Esophagus squamous epithelium (tissue), 5 donors: ENCODE measurements at places on chromosomes 11 and 22.

DNA sequence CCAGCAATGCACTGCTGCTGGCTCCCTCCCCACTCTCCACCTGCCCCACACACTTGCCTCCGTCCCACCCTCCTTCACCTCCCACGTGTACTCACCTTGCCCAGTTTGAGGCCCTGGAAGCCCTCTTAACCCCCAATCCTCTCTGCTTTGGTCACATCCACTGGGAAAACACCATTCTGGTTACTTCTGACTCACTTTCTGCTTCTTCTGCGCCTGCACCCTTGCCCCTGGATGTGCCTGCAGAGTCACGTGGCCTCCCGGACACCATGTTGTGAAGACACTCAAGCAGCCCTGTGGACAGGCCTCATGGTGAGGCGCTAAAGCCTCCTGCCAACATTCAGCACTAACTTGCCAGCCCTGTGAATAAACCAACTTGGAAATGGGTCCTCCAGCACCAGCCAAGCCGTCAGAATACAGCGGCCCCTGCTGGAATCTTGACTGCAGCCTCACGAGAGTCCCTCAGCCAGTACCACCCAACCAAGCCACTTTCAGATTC lies 2.6 kb upstream of the NAALADL1 start:
- no peak for DNase-seq

DNA sequence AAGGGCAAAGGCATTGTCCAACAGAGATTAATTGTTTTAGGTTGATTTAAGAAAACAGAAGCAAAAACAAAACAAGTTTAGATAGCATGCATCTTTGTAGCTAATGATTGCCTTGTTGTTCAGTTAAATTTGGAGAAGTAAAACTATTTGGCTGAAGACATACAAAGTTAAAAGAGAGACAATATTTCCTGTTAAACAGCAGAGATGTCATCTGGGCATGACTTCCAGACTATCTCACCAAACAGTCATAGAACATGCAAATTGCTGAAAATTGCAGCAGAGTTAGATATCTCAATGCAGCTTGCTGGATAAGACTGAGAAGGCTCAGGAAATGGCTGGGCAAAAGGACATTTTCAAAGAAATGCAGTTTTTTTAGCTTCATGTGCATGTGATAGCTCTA lies 57.5 kb upstream of the PDGFD start:
- no peak for DNase-seq

DNA sequence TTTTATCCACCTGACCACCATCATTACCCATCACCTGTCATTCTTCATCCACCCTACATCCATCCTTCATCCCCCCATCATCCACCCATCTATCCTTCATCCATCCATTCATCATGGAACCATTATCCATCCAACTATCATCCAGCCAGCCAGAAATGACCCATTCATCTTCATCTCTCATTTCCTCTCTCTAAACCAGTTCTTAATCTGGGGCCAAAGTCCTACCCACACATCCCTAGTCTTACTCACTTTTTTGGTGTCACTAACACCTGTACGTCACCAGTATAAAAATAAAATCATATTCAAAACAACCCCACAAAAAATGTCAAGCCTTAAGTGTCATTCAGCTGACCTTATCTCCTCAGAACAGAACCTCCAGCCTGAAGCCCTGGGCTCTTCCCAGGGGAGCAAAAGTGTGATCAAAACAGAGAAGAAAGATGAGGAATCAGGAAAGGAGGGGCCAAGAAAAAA lies 12.3 kb downstream of the SPI1 start:
- no peak for DNase-seq

DNA sequence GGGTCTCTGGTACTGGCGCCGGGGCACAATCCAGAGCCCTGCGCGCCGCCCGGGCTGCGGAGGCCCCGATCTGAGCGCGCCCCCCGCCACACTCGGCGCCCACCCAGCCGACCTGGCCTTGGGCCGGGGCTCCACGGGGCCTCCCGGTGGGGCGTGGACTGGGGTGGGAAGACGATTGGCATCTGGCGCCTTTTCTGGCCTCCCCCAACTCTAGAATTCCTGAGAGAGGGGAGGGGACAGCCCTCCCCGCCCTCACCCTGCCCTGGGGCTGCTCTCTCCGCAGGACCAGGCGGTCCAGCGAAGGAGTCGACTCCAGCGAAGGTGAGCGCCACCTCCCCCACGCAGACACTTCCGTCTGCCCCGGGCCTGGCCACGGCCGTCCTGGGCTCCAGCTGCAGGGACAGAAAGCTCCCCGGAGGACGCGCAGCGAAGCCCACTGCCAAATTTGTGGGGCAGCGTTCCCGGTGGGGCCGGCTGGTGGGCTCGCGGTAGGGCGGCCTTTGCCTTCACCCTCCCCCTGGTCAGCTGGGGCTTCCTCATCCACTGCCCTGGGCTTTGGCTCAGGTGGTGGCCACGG lies 593 bp downstream of the SSH3 start:
- no peak for DNase-seq

DNA sequence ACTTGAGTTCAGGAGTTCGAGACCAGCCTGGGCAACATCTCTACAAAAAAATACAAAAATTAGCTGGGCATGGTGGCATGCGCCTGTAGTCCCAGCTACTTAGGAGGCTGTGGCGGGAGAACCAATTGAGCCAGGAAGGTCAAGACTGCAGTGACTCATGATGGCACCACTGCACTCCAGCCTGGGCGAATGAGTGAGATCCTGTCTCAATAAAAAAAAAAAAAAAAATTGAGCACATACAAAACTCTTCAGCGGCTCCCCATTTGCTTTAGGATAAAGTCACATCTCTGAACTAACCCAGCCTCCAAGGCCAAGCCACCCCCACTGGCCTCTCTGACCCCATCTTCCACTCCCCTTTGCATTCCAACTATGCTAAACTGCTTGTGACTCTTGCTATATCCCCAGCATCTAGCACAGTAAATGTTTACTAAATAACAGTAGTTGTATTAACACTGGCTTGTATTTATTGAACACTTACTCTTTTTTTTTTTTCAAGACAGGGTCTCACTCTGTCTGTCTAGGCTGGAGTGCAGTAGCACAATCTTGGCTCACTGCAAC lies 28.9 kb downstream of the CREB3L1 start:
- DNase-seq, result no peak

DNA sequence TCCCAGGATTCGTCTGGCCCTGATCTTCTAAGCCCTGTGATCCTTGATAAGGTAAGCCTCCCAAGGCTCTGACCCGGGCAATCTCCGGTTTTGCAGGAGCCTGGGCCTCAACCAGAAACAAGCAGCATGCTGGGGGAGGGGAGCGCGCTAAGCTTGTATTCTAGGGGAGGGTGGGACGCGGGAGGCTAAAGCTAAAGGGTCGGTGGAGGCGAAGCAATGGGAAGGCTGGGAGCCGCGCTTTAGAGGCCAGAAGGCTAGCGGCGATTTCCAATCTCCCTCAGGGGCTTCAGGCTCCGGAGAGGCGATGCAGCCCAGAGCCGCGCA lies 753 bp downstream of the PTPN5 start:
- no peak for DNase-seq

DNA sequence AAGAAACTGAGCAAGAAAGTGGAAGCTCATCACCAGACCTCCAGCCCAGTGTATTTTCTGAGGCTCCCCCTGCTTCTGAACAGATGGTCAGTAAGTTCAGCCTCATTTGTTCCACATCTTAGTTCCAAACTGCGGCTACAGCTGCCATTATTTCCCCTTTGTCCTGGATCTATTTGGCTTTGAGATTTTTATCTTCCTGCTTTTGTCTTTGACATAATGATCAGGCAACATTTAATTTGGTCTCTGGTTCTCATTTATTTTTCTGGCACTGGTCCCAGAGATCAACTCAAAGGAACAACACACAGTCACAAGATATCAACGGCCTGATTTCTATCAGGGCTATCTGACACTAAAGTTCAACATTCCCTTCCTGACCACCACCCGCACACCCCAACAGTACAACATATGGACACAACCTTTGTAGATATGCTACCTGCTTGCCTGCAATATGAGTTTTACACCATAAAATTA lies 137.5 kb downstream of the FAM76B start:
- no peak for DNase-seq

DNA sequence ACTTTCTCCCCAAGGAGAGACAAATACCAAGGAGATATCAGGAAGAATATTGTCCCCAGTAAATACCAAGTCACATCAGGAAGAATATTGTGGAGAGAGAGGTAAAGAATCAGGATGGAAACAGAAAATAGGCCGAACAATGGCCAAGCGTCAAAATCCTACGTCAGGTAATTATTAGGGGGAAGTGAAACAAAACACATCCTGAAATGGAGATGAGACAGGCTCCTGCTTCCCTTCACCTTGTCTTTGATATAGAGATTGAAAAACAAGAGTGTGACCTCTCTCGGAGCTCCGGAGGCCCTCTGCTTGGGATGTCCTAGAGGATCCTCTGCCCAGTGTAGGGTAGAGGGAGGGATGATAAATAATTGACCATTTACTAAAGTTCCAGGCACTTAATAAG lies 27.4 kb upstream of the IZUMO1R start:
- no peak for DNase-seq

DNA sequence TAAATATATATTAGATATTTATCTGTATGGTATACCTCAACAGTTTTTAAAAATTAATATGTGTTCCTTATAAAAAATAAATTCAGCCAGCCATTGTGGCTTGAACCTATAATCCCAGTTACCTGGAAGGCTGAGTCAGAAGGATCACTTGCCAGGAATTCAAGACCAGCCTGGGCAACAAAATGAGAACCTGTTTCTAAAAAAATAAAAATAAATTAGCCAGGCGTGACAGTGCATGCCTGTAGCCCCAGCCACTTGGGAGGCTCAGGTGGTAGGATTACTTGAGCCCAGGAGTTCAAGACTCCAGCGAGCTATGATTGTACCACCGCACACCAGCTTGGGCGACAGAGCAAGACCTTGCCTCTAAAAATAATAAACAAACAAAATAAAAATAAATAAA lies 54.9 kb downstream of the PHF21A start:
- no peak for DNase-seq

DNA sequence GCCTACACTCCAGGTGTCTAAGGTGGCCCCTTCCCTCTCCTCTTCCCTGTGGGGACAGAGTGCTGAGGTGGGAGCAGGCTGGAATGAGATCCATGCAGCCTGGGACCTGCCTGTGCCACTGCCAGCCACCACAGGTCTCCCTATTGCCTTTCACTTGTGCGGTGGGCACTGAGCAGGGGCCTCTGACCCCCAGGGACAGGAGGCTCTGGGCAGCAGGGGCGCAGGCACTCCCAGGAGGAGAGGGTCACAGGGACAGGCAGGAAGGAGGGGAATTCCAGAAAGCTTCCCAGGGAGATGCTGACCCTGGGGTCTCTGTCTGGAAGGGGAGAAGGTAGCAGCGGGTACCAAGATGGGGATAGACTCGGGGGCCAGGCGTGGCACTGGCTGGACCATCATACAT lies 228.5 kb upstream of the B3GAT1 start:
- no peak for DNase-seq

- no peak for DNase-seq
These were observed 2.8 kb downstream of the USH1C start for GRCh38 chr11:17541330-17541885.
